ENCODE measurements at places on chromosomes 6 and 20.

DNA sequence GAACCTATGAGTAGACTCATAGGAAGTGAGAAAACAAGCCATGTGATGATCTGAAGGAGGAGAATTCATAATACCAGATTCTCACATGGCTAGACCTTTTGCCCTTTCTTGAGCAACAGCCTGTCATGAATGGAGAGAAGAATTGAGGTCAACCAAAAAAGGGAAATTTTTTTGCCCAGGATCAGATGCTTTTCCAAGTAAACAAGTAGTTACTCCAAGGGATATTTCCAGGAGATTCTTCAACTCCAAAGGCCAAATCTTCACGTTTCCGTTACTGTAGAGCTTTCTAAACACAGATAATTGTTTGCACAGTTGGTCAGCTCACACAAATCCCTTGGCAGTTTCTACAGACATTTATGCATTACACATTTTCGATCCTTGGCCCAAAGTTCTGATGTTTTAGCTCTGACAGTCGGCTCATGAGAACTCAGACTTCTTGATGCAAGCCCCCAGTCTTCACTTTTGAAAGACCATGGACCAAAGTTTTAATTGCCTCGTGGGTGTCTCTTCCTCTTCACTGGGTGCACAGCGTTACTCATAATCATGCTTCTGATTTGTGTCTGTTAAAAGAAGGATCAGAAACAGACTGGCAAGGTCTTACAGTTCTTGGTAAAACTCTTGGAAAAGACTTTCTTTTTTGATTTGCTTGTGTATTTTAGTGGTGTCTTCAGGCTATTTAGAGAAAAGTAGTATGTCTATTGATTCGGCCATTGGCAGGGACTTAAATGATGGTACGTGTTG, 115.0 kb downstream of the TSHZ2 start:
- DNase-seq = no peak

DNA sequence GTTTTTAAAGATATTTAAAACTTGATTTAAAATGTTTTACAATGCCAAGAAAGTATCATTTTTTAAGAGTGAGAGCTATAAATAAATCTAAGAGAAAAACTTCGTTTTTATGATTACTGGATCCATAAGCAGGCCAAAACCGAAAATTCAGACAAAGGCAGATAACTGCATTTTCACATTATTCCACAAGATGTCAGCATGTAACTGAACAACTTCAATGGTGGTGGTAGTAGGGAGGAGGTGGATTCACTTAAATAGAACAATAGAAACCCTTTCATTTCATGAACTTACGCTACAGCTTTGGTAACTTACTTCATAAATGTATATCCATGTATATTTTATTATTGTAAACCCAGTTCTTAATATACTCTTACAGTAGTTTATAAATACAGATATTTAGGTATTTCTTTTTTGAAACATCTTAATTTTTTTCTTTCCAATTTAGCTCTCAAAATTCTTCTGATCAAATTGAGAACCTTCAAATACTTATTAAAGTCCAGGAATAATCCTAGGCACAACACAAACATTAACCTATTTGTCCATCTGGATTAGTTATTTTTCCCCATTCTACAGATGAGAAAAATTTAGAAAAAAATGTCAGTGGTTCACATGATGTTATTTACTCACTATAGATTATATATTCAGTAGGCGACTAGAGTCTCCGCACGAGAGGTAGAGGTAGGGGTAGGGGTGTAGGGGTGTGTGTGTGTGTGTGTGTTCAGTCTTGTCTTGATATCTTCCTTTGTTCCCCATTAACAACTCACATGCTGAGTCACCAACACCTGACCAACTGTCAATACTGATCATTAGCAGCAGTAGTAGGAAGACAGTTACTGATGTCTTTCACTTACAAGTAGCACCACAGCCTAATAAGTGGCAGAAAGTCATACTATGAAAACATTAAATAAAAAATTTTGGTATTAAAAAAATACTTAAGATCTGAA, 111.5 kb downstream of the ARHGAP18 start:
- peak; percentile 81 for DNase-seq

DNA sequence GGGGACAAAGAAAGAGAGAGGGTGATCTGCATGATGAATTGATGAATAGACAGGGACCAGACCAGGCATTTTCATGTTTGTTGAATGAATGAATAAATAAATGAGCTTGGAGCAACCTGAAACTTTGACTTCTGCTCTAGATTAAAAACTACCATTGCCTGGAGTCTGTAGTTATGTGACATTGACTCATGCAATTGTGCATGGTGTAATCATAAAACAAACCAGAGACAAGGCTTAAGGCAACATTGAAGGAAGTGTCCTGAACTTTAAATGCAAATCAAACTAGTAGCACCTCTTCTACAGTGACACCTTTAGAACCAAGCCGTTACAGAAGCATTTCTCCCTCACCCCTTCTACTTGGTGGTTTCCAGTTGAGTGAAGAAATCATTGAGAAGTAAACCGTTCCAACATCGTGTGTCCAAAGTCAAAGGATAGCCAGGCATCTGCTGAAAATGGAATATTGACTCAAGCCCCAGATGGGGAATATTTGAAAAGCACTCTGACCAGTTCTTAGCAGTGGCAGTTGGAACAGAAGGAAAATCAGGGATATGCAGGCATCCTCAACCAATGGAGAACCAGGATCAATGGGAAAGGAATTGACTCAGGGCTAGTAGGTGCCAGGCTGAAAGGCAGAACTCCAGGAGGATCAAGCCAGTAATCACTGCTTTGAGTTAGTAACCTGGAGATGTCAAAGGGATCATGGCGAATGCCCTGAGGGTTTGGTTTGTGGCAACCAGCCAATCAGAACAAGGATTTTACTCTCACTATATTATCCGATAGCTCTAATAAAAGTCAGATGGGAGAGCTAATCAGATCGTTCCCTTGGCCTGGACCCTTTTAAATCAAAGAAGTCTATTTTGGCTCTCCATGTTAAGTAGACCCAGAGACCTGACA, 171.2 kb upstream of the TSHZ2 start:
- DNase-seq = no peak

- DNase-seq = peak; percentile 89
Measured at GRCh38 chr6:142926494-142927270, 18.3 kb downstream of the HIVEP2 start.

DNA sequence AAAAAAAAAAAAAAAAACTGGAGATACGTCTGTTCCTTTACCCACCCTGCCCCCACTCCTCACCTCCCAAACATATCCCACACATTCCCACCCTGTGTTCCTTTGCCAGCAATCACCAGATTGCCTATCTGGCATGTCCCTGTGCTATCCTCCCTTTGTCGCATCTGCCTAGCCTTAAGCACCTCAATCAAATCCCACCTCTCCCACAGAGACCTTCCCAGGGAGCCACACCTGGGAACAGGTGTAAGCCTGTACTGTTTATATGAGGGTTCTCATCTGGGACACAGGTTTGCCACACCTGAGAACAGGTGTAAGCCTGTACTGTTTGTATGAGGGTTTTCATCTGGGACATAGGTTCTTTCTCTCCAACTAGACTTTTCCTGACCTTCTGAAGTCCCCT, 16.7 kb downstream of the WFDC3 start:
- DNase-seq = no peak

DNA sequence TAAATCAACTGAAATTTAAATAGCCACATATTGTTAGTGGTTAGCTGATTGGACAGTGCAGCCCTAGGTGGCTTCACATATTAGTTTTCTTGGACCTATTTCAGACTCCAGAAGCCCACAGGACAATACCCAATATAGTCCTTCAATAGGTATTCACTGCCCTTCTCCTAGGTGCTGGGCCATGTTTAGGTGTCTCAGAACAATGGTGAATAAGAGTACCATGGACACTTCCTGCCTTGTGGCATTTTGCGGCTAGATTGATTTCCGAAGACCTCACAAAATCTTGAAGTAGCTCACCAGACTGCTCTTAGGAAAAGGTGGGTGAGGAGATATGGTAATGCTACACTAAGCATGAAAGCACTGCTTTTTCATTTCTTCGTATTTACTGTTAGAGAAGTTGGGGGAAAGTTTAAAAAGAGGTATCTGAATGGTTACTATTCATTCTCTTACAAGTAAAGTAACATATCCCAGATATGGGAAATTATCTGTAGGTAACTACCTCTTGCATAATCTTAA, 199.3 kb downstream of the GJA10 start:
- no peak for DNase-seq

Measured in CD4-positive, alpha-beta T cell treated with Interleukin-10 for 1 hour (primary cell).